IMR-90 (cell line): ENCODE measurements at places on chromosomes 2 and 18. TPM values are rescaled to one million over a fixed set of nuclear protein-coding genes. Genes with fewer than 3 reads are reported as not detected.

TM4SF20 gene
- total RNA-seq, result under 0.01 TPM in 2 replicates

PLB1 gene
- 0.90 and 1.4 TPM in 2 replicates for total RNA-seq

MYO1B gene
- total RNA-seq, result 116 and 167 TPM in 2 replicates

TACR1 gene
- under 0.01 TPM in 2 replicates for total RNA-seq

UGT1A6 gene
- total RNA-seq, result not detected in 2 replicates

SERPINB3 gene
- total RNA-seq, result not detected in 2 replicates

REG3G gene
- total RNA-seq, result not detected in 2 replicates

GKN2 gene
- total RNA-seq, result not detected in 2 replicates

MFSD2B gene
- total RNA-seq, result not detected in 2 replicates

YES1 gene
- 62.0 and 96.9 TPM in 2 replicates for total RNA-seq

CCDC74B gene
- 3.6 and 3.9 TPM in 2 replicates for total RNA-seq

- DNase-seq, result peak; percentile 8
Observed at GRCh38 chr18:13530879-13531387, 195.4 kb downstream of the FAM210A start.

DNA sequence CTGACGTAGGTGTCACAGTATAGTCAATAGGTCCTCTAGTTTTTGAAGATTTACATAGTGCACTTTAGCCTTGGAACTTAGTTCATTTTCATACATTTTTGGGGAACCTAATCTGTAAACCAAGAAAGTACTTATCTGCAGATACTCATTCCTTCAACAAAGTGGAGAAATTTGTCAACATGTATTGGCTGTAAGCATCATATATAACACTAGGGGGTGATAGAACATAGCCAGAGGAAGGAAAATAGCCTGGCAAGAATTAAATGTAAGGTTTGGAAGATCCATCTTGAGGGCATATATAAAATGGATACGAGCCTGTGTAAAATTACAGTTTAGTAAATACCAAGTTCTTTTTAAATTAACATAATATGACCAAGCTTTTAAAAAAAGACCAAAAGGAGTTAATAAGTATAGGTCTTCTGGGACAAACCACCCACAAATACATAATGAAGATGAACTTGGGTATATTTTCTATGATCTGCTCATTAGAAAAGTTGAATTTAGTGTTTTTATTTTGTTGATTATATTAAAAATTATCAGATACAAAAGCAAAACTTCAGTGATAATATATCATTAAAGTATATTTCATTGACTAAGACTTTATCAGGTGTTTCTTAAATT, 18.2 kb downstream of the RPL37A start:
- DNase-seq, result peak; percentile 74

DNA sequence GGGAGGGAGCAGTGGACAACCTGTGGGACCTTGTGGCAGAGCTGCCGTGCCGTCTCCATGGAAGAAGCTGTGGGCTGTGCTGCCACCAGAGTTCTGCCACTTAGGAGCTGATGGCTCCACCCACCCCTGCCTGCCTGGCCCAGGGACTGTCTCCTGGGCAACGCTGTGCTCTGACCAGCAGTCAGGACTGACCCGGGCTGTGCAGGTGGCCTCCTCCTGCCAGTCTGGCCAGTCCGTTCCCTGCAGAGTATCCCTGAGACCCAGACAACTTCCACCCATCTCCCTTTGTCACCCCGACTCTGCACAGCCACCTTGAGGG, 12.8 kb downstream of the ASIC4 start:
- no peak for DNase-seq

DNA sequence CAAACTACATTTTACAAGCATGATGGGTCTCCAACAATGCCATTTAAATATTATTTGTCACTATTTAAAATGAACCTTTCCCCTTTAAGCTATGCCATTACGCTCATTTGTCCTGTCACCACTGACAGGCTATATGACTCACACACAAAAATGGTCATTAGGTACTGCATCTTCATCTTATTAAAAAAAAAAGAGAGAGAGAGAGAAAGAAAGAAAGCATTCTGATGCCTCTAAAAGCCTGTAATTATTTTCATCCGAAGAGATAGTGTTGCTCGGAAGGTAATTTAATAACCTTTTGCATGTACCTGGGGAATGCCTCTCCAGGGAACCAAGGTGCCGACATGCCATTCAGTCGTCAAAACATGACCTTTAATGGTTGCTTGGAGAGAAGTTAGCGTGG, 226.7 kb downstream of the ARHGAP15 start:
- DNase-seq, result no peak

DNA sequence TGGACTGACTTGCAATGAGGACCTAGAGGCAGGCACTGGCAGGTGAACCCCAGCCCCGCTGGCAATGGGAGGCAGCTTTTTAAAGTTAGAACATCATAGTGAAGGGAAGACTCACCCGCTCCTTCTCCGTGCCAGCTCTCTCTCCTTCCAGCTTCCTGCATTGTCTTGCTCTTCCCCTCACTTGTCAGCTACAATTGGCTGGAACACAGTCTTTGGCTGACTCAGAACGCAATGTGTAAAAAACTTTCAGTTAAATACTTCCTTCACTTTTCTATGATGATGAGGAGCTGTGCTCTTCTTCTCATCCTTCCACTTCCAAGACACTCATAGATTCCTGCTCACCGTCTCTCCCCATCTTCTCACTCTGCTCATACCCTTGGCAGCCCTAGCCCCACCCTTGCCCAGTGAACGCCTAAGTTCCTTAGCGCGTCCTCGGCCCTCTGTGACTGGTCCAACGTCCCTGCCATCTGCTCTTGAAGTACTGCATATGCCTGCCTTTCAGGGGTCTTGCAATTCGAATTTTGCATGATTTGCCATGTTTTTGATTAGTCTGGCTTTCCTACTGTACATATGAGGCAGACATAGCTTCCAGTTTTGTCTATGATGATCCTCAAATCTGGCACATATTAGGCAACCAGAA, 118.0 kb upstream of the TMEM200C start:
- DNase-seq, result peak; percentile 54

- peak; percentile 29 for DNase-seq
Observed at GRCh38 chr2:132901661-132902060, 231.7 kb upstream of the LYPD1 start.

DNA sequence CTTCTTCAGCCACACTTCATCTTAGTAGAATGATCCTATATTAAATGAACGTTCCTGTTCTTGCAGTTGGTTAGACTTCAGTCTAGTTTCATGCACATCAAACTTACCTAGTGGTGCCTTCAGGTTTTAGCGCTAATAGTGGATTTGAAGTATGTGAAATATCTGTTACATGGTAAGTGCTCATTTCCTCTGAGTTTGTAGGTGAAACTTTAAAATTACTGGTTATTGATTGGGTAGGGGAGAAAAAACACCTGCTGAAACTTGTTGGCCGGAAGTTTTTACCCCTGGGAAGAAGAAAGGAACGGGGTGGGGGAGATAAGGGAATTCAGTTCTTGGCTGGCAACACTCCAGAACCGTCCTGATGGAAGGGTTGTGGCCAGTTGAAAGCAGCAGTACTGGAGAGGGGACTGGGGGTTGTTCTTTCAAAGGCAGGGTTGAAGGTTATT, 112.8 kb downstream of the SPTBN1 start:
- DNase-seq, result no peak

GRCh38 chr2:196181484-196181883, 10.1 kb upstream of the STK17B start:
- DNase-seq, result no peak

DNA sequence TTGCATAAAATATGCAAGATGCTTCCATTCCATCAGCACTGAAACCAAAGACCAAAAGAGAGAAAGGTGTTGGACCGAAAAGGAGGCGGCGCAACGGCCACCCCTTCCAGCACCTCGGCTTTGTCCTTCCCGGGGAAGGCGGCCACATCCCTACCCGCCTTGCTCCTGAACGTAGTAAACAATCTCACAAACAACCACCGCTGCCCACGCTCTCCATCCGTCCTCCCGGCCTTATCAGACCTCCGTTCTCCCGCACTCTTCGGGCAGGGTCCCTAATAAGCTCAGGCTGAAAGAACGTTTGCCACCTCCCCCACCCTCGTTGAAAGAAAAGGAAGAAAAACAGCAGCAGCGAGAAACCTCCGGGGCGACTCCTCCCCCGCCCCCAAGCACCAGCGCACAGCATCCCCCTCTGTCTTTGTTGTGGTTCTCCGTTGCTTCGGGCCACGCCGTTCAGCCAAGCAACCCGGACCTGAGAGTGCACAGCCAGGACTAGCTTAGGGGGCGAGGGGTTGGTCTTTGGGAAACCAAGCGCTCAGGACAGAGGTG, 4.4 kb downstream of the EVX2 start:
- no peak for DNase-seq

DNA sequence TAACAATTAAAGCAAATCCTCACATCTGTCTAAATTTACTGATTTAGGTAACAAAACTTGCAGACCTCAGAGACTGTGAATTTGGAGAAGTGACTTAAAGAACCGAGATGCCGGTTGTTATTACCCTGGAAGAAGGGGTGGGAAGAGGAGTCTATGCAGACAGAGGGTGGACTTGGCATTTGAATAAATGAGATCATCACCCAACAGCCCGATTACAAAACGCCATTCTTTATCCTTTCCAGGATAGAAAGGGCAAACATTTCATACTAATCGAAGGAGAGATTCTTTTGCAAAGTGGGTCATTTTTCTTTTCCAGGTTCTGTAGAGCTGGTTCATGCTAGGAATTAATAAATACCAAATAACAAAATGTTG, 73.1 kb upstream of the TPO start:
- DNase-seq, result no peak

DNA sequence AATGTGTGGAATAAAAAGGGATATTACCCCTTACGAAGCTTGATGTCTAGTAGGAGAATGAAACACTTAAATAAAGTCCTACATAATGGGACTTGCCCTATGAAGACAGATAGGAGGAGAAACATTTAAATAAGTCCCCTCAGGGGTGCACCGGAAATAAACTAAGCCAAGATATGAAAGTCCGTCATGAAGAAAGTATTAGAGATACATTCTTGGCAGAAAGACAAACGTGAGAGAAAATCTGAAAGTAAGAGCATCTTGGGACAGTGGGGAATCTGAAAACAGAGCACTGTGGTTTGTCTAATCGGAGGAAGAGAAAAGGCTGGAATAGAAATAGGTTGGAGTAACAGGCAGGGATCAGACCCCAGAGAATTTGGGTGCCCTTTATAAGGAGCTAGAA, 516.9 kb upstream of the DSEL start:
- DNase-seq, result peak; percentile 7

DNA sequence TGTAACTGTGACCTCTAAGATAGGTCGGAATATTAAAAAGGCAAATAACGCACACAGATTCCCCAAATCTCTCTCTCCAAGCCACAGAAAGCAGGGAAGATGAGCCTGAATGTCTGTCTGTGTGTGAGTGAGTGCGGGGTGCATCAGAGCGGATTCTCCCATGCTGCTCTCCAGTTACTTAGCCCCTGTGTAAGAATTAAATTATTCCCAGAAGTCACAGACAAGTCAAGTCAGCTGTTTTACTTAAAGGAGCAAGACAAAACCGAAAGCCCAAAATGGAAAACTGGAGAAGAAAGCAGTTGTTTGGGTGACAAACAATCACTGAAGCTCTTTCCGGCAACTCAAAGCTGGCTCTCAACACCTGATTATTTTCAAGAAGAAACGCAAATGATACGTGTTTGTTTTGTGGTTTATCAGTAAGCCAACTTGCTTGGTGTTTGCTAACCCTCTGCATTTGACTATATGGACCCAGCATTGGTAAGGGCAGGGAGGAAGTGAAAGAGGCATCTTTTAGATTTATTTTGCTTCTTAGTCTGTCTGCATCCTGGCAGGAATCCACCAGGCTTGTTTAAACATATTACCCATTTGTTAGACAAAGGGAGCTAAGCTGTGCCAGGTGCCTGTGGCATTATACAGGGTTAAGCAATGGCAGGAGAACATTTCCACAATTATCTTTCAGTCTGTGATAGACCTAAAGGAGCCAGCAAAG, 121.5 kb upstream of the CREB1 start:
- DNase-seq, result no peak

GRCh38 chr18:76594966-76595365, 99.9 kb upstream of the ZNF516 start:
- DNase-seq, result no peak

GRCh38 chr2:128805918-128806317, 487.2 kb upstream of the HS6ST1 start:
- no peak for DNase-seq

DNA sequence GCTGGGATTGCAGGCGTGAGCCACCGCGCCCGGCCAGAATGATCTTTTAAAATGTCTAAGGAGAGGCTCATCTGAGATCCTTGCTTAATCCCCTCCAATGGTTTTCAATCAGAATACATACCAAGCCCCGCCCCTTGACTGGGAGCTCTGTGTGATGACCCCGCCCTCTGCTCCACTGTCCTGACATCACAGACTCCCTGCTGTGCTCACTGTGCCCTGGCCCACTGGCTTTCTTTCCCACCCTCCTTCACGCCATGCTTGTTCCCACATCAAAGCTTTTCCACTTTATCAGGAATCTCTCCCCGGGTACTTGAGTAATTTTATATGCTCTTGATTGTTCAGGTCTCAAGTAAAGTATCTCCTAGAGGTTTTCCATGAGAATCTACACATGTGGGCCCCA, 762.3 kb upstream of the ID2 start:
- no peak for DNase-seq

GRCh38 chr2:195602687-195603086, 54.3 kb upstream of the SLC39A10 start:
- DNase-seq, result no peak
